ENCODE measurements at places on chromosomes 1 and 21.

- no peak overlapping the region for H3K4me3 ChIP-seq
- H3K36me3 ChIP-seq = no peaks in the 10 kb centered on the region
- DNase-seq = no peak
- no peak overlapping the region for H3K27ac ChIP-seq
- no peaks in the 10 kb centered on the region for H3K27me3 ChIP-seq
- no peaks in the 10 kb centered on the region for H3K4me1 ChIP-seq
Measured at GRCh38 chr1:201903135-201903534, 14.4 kb downstream of the SHISA4 start.

- H3K27me3 ChIP-seq = no peaks in the 10 kb centered on the region
- peaks cover 37% of the 10 kb centered on the region for H3K36me3 ChIP-seq
- H3K4me3 ChIP-seq = no peak overlapping the region
- DNase-seq = no peak
- H3K4me1 ChIP-seq = no peaks in the 10 kb centered on the region
- H3K27ac ChIP-seq = no peak overlapping the region
Measured at GRCh38 chr1:156485984-156486383, 14.6 kb downstream of the MEF2D start.

- no peak for DNase-seq
- peaks cover 24% of the 10 kb centered on the region for H3K27me3 ChIP-seq
- H3K27ac ChIP-seq = no peak overlapping the region
- no peaks in the 10 kb centered on the region for H3K4me1 ChIP-seq
- H3K36me3 ChIP-seq = no peaks in the 10 kb centered on the region
Measured at GRCh38 chr1:158809862-158810261, 21.3 kb upstream of the MNDA start.

DNA sequence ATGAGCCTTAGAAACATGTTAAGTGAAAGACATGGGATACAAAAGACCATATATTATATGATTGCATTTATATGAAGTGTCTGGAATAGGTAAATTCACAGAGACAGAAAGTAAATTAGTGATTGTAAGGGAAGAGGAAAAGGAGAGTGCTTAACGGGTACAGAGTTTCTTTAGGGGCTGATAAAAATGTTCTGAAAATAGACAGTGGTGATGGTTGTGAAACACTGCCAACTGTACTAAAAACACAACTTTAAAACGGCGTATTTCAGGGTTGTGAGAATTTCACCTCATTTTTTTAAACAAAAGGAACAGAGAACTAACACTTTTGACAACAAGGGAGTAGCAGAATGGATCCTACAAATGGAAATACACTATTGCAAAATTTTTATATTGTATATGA, 13.4 kb downstream of the COP1 start:
- H3K27ac ChIP-seq = no peak overlapping the region
- no peaks in the 10 kb centered on the region for H3K27me3 ChIP-seq
- DNase-seq = no peak
- peaks cover 4% of the 10 kb centered on the region for H3K4me1 ChIP-seq
